Smooth muscle cell of trachea (primary cell): ENCODE measurements at places on chromosomes 3 and 15. TPM values are rescaled to one million over a fixed set of nuclear protein-coding genes. Genes with fewer than 3 reads are reported as not detected.

ADGRG7 gene
- total RNA-seq: not detected in 2 replicates

ARPC4 gene
- 190 and 245 TPM in 2 replicates for total RNA-seq

GOLGA8B gene
- 12.6 and 15.9 TPM in 2 replicates for total RNA-seq

EPHA6 gene
- not detected in 2 replicates for total RNA-seq

GP9 gene
- not detected in 2 replicates for total RNA-seq

VIPR1 gene
- 0.29 TPM in 1 of 2 replicates, not detected in the other for total RNA-seq

DNAJC13 gene
- 78.7 and 123 TPM in 2 replicates for total RNA-seq

CDCP1 gene
- 9.1 and 14.1 TPM in 2 replicates for total RNA-seq

WDR93 gene
- not detected in 2 replicates for total RNA-seq

MST1R gene
- total RNA-seq: 1.7 and 1.9 TPM in 2 replicates

IL5RA gene
- total RNA-seq: not detected in 2 replicates

WDR5B gene
- total RNA-seq: 6.1 TPM in 2 replicates

ATXN7 gene
- 9.4 and 13.1 TPM in 2 replicates for total RNA-seq

AMIGO3 gene
- 0.29 and 1.8 TPM in 2 replicates for total RNA-seq

CACNA2D3 gene
- under 0.01 and 0.15 TPM in 2 replicates for total RNA-seq

CYP19A1 gene
- total RNA-seq: 5.1 and 8.3 TPM in 2 replicates

GOLGA6L4 gene
- 1.2 and 3.6 TPM in 2 replicates for total RNA-seq

IVD gene
- total RNA-seq: 48.1 and 79.6 TPM in 2 replicates

CORO2B gene
- total RNA-seq: 31.3 and 42.5 TPM in 2 replicates

SUSD5 gene
- 1.6 and 2.5 TPM in 2 replicates for total RNA-seq

NTRK3 gene
- total RNA-seq: under 0.01 and 0.17 TPM in 2 replicates

MEIS2 gene
- 51.1 and 60.0 TPM in 2 replicates for total RNA-seq

GABRB3 gene
- total RNA-seq: 1.8 and 3.3 TPM in 2 replicates

GXYLT2 gene
- 26.0 and 32.4 TPM in 2 replicates for total RNA-seq

PP2D1 gene
- total RNA-seq: not detected in 2 replicates
